ENCODE measurements at places on chromosomes 2 and 18.
A peak's percentile ranks its signal among the peaks of the same experiment; 100 is the strongest.

- DNase-seq = no peak
These were observed 32.1 kb downstream of the ATOH8 start for GRCh38 chr2:85785871-85786270.

- DNase-seq = no peak
These were observed 88.2 kb downstream of the SCG2 start for GRCh38 chr2:223513771-223514455.

DNA sequence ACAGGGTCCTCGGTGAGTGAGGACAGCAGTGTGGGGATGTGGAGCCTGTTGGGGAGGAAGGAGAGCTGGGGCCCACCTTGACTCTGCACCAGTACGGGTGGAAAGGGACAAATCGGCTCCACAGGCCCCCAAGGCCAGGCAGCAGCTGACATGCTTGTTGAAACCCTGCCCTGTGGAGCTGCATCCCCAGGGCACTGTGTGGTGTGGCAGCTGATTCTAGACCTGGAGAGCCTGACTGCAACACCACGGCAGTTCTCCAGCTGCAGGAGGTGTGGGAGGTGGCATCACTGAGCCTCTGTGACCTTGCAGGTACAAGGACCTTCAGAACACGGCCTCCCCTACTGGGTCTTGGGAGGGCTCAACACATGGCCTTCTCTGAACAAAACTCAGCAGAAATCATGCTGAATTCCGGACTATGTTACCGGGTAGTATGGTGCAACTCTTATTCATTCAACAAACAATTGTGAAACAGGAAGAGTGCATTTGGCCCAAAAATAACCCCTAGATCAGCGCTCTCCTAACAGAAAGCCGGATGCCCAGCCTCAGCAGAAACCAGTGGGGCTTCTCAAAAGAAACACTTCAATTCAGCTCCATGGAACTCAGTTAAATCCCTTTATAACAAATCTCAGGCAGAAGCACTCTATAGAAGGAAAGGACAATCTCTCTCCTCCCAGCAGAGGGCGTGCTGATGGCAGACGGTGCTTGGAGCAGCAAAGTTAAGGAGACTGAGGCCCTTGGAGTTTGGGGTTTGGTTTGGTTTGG, 104.4 kb upstream of the SALL3 start:
- DNase-seq = no peak

DNA sequence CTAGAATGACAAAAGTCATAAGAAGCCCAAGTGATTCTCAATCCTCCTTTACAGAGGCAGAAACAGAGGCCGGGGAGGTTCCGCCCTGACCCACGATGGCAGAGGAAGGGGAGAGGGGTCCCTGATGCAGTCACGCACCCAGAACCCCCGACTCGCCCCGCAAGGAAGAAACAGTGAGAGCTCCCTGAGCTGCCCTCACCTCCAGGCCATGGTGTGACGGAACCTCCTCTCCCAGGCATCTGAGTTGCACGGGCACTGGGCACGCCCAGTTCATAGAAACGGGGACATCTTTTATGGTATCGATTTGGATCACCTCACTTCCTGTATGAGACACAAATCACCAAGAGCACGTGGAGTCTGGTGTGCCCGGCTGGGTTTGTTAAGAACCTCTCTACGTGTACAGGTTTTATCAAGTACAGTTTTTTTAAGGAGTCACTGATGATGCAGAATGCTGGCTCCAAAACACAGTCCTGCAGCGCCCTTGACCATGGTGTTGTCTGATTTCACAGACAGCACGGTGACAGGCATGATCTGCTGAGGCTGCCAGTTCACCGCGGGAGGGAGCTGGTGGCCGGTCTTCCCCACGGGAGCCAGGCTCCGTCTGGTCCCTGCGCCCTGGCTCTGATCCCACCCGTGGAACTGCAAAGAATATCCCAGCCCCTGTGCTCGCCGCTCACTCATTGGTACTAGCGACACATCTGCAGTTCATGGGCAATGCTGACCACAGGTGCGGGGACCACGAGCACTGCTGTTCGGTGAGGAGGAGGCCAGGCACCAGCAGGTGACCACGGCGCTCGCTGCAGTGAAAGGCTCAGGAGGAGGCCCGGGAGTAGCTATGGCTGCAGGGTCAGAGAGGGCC, 35.6 kb downstream of the PXDN start:
- no peak for DNase-seq

- DNase-seq = no peak
These were observed 60.5 kb upstream of the TMEM200C start for GRCh38 chr18:5955861-5956260.

DNA sequence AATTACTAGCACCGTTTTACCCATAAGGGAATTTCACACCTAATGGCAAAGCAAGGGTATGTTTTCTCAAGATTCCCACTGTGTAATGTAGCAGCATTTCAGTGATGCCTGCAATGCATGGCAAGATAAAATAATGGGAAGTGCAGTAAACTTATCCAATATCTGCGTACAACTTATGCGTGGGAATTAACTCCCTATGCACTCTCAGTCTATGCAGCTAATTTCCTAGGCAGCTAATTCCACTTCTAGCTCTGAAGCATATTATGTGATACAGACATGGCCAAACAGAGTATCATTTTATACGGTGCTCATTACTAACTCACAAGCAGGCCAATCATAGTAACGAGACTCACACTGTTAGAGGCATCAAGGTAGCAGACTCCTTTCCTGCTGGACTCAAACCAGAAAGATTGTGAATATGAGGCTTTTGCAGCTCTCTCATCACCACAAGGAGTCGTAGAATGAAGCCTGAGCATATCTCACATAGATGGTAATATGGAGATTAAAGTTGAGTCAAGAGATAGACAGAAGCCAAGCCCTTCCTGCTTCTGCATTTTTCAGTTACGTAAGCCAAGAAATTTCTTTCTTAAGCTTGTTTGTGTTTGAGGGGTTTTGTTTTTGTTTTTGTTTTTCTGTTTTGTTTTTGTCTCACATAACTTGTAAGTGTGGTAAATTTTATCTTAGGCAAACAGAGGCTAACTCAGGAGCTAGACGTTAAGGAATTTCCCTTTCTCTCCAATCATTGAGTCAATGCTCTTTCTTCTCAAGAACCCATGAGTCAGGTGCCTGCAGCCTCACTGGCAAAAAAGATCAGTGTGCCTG, 34.8 kb upstream of the ITGAV start:
- DNase-seq = no peak

- no peak for DNase-seq
These were observed 640.8 kb downstream of the DPP10 start for GRCh38 chr2:115083225-115083624.

DNA sequence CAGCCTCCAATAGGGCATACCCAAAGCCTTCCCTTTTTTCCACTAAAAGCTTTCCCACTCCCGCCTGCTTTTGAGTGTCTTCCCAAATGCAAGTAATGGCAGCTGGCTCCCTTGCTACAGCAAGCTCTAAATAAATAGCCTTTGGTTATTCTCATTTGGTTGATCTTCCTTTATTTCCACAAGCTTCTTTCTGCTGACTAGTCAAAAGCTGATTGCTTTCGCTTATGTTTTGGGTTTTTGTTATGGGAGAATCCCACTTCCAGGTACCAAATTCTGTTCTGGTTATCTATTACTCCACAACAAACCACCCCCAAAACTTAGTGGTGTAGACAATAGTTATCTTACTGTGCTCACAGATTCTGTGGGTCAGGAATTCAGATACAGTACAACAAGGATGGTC, 22.3 kb downstream of the SP5 start:
- no peak for DNase-seq

DNA sequence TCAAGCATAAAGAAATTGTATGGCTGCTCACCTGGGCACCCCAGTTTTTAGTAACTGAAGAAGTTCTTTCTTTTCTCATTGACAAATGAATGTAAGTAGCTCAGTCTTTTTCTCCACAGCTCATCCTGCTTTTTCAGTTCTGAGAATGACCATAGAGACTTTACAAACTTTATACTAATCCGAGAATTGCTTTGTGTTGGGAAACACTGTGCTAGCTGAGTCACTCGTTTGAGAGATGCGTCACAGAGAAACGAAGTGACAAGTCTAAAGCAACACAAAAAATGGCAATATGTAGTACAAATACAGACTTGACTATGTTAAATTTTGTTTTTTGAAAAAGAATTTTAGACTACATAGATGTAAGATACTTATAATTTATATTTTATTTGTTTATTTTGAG, 9.0 kb downstream of the LRRTM4 start:
- DNase-seq = no peak

DNA sequence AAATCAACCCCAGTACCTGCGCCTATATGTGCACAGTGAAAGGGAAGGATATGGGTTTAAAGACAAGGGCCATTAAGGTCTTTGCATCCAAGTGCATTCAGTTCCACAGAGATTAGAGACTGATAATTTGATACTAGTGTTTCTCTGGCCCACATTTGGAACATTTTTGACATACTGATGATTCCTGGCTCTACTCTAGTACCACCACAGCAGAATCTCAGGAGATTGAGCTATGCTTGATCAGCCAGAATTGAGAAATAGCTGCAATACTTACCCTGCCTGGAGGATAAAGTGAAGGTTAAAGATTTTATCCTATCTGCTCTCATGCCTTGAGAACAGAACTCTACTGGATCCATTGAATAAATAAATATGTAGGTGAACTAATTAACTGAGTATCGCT, 1267.8 kb downstream of the SUCLG1 start:
- no peak for DNase-seq

DNA sequence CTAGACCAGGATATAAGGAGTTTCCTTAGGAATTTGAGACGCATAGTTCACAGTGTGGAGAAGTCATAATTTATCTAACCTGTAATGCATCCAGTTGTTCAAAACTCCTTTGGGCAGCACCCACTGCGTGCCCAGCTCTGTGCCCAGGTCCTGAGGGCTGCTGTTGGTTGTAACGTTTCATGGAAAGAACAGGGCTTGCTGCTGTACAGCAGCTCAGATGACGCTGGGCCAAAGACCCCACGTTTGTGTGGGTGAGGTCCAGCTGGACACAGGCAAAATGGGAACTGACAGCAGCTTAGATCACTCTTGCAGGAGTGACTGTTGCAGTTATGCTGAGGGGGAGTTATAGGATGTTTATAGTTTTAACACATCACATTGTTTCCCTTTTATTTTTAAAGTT, 30.0 kb upstream of the HS6ST1 start:
- DNase-seq = no peak

- DNase-seq = no peak
These were observed 314.6 kb upstream of the KYNU start for GRCh38 chr2:142562900-142563299.

DNA sequence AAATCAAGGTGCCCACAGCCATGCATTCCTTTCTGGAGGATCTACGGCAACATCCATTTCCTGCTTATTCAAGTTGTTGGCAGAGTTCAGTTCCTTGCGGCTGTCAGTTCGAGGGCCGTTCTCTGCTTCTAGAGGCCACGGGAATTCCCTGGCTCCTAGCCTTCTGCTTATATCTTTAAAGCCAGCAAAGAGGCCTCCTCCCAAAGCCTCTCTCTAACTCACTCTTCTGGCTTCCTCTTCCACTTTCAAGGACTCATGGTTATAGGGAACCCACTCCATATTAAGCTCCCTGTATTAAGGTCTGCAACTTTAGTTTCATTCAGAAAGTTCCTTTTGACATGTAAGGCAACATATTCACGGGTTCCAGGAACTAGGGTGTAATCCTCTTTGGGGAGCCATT, 150.1 kb upstream of the RMP24 start:
- DNase-seq = no peak

GRCh38 chr2:185738679-185739472, at the start of gene FSIP2:
FSIP2 (plus strand) TSS chr2:185738804; CDS start chr2:185738895, 91 bp downstream.
- DNase-seq = no peak

GRCh38 chr2:142944264-142944663, 66.8 kb downstream of the KYNU start:
- no peak for DNase-seq

DNA sequence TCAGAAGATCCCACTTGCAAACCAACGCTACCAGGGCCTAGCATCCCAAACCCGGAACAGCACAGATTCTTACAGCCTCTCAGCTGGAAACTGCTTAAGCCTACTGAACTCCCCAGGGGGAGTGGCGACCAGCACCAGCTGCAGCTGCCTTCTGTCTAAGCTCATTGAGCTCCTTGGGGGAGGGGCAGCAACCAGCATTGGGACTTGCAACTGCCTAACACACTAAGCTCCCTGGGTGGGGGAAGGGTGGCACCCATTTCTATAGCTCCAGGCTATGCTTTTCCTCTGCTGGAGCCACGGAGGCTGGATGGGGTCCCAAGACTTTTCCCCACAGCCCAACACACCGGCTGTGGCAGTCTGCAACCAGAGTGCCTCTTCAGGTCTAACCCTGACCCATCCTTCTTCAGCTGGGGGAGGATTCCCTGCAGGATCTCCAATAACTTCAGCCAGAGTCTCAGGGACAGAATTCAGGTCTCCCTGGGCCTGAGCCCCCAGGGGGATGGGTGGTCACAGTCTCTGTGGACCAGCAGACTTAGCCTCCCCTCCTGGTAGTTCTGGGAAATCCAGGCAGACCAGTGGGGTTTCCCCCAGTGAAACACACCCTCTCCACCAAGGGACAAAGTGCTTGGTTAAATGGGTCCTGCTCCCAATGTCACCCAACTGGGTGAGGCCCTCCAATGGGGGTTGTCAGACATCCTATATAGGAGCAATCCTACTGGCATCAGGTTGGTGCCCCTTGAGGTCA, 45.9 kb upstream of the ITGA4 start:
- no peak for DNase-seq

- DNase-seq = no peak
These were observed 168.8 kb downstream of the TXNL1 start for GRCh38 chr18:56469582-56469981.

DNA sequence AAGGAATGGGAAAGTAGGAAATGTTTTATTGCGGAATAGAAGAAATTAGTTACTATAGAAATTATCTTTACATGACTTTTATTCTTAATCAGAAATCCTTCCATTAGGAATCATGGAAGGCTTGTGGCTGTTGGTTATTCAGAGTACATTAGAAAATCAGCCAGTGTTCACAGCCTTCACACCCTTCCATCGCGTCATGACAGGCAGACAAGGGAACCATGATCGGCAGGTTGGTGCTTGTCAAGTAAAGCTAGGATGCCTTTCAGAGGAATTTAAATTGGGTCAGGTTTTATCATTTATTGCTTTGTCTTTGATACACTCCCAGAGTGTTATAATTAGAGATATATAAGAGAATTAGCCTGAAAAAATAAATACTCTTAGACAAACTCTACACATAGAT, 400.6 kb downstream of the THSD7B start:
- peak; percentile 45 for DNase-seq

DNA sequence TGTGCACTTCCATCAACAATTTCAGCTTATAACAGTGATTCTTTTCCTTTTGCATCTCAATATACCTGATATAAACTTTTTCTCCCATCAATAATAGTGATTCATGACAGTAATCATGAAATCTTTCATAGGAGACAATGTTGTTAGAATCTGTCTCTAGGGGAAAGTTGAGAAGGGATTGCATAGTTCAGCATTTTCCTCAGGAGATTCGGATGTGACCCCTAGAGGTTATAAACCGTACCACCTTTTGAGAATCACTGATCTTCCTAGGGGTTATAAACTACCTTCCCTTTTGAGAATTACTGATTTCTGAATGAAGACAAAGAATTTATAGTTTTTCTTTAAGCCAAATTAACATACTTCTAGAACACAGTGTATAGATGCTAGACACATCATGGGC, 53.0 kb upstream of the GALNT3 start:
- no peak for DNase-seq

All from keratinocyte (primary cell).